Right ventricle myocardium superior (tissue), 1 donor: ENCODE measurements at places on chromosomes 11 and 22.
A peak's percentile ranks its signal among the peaks of the same experiment; 100 is the strongest.

GRCh38 chr11:69661413-69661715, 13.8 kb downstream of the LTO1 start:
- no peak for DNase-seq

GRCh38 chr22:36323182-36323854, 64.4 kb downstream of the MYH9 start:
- DNase-seq, result peak; percentile 82

GRCh38 chr11:32643526-32643925, 59.9 kb downstream of the EIF3M start:
- no peak for DNase-seq

- no peak for DNase-seq
Measured at GRCh38 chr22:46465793-46466192, 71.6 kb downstream of the CELSR1 start.

DNA sequence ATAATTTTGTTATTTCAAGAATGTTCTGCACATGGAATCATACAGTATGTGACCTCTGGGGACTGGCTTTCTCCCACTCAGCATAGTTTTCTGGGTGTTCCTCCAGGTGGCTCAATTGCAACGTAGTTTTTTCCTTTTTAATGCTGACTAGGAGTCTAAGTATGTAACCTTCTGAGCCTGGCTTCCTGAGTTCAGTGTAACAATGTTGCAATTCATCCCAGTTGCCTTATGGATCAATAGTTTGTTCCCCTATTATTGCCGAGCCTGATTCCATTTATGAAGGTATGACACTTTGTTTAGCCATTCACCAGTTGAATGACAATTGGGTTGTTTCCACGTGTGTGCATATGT, 128.3 kb downstream of the CRYBB2 start:
- DNase-seq, result no peak

DNA sequence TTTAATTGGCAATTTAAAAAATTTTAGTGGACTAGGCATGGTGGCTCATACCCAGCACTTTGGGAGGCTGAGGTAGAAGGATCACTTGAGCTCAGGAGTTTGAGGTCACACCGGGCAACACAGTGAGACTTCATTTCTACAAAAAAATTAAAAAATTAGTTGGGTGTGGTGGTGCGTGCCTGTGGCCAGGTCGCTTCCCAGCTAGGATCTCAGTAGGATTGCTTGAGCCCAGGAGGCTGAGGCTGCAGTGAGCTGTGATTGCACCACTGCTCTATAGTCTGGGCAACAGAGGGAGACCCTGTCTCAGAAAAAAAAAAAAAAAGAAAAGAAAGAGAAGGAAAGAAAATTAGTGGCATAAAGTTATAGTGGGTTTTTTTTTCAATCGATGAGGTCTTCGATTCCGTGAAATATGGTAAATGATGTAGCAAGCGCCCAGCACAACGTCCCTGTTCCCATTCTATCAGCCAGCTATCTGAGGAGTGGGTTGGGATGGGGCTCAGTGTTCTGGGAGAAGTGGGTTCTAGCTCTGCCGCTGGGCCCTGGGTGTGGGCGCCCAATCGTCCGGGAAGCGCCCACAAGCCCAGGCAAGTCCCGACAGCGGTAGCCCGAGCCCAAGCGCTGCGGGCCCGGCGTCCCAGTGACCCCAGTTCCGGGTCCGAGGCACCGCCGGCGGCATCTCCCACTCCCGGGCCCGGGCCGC, 1.4 kb downstream of the FOSL1 start:
- no peak for DNase-seq

DNA sequence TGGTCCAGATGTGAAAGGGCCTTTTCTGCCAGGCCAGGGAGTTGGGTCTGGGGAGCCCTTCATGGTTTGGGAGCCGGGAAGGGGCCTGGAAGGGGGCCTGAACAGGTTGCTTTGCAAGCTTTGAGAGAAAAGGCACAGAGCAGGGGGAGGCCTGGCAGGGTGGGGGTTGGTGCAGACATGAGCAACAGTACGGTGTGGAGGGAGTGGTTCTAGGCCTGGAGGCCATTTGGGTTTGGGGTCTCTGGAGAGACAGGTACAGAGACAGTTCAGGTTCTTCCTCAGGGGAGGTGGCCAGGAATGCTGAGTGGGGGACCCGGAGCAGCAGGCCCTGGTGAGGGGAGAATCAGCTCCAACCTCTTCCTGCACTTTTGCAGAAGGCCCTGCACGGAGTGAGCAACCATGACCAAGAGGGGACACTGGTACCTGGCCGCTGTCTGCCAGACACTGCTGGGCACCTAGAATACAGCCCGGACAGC, 1.4 kb downstream of the KDELR3 start:
- no peak for DNase-seq

DNA sequence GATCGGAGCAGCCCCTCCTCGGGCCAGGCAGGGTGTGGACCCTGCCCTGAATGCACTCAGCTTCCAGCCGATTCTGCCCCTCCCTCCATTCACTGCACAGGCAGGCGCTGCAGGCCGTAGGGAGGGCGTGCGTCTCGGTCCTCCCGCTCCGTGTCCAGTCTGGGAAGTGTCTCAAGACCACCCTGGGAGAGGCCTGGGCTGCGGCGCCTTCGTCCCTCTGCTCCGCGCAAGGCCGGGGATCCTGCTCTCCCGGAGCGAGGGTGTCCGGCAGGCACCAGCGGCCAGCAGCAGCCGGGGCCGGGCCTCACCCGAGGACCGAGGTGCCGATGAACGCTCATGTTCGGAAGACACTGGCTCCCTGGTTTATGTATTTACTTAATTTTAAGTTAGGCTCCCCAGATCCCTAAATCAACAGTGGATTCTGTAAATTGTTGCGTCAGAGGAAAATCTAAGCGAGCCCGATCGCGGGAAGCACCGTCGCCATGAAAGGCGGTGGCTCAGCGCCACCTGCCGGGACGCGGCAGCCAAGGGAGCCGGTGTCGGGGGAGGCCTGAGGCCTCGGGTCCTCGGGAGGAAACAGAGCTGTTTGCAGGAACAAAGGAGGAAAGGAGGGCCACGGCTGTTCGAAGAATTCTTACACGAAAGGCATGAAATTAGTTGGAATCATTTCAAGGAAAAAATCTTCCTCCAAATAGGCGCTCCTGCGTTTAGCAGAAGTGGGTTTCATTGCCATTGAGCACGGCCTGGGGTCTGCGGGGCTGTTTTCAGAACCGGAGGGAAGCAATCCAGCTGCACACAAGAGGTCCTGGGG, 195.3 kb downstream of the BRD1 start:
- DNase-seq, result peak; percentile 68
